ENCODE measurements at places on chromosomes 6 and 20. TPM values are rescaled to one million over a fixed set of nuclear protein-coding genes. Genes with fewer than 3 reads are reported as not detected.

SNX21 gene
- 2.6 TPM for total RNA-seq

PRPH2 gene
- not detected for total RNA-seq

- no peak overlapping the region for H3K4me3 ChIP-seq
- DNase-seq: no peak
- no peaks in the 10 kb centered on the region for H3K27me3 ChIP-seq
- no peaks in the 10 kb centered on the region for H3K36me3 ChIP-seq
- no peak overlapping the region for H3K27ac ChIP-seq
Observed at GRCh38 chr6:107418118-107418517, 41.2 kb downstream of the PDSS2 start.

- H3K27ac ChIP-seq: no peak overlapping the region
- DNase-seq: no peak
- no peaks in the 10 kb centered on the region for H3K27me3 ChIP-seq
- peaks cover 3% of the 10 kb centered on the region for H3K4me1 ChIP-seq
- H3K4me3 ChIP-seq: no peak overlapping the region
Observed at GRCh38 chr6:93418408-93419303, 703 bp downstream of the EPHA7 start.

GRCh38 chr6:170443151-170443662 lies 109.9 kb downstream of the PSMB1 start:
- H3K27me3 ChIP-seq: no peaks in the 10 kb centered on the region
- no peak for DNase-seq
- no peaks in the 10 kb centered on the region for H3K36me3 ChIP-seq
- peaks cover 2% of the 10 kb centered on the region for H3K4me1 ChIP-seq
- no peak overlapping the region for H3K4me3 ChIP-seq

GRCh38 chr6:154539593-154540269 lies 29.2 kb upstream of the CNKSR3 start:
- H3K4me3 ChIP-seq: no peak overlapping the region
- no peaks in the 10 kb centered on the region for H3K4me1 ChIP-seq
- H3K27me3 ChIP-seq: no peaks in the 10 kb centered on the region
- no peak overlapping the region for H3K27ac ChIP-seq
- no peak for DNase-seq

GRCh38 chr6:84897988-84898594 lies 133.7 kb upstream of the TBX18 start:
- H3K27me3 ChIP-seq: no peaks in the 10 kb centered on the region
- H3K4me1 ChIP-seq: no peaks in the 10 kb centered on the region
- no peak overlapping the region for H3K4me3 ChIP-seq

SESN1 gene
- total RNA-seq: 47.3 TPM

GRCh38 chr6:123777563-123777962 lies 26.1 kb upstream of the NKAIN2 start:
- no peak overlapping the region for H3K27ac ChIP-seq
- H3K27me3 ChIP-seq: no peaks in the 10 kb centered on the region
- no peak for DNase-seq
- no peaks in the 10 kb centered on the region for H3K4me1 ChIP-seq

- no peak overlapping the region for H3K4me3 ChIP-seq
- H3K27ac ChIP-seq: no peak overlapping the region
- peaks cover 29% of the 10 kb centered on the region for H3K36me3 ChIP-seq
- no peaks in the 10 kb centered on the region for H3K27me3 ChIP-seq
Observed at GRCh38 chr20:20513720-20514119, 145.8 kb downstream of the INSM1 start.

DNA sequence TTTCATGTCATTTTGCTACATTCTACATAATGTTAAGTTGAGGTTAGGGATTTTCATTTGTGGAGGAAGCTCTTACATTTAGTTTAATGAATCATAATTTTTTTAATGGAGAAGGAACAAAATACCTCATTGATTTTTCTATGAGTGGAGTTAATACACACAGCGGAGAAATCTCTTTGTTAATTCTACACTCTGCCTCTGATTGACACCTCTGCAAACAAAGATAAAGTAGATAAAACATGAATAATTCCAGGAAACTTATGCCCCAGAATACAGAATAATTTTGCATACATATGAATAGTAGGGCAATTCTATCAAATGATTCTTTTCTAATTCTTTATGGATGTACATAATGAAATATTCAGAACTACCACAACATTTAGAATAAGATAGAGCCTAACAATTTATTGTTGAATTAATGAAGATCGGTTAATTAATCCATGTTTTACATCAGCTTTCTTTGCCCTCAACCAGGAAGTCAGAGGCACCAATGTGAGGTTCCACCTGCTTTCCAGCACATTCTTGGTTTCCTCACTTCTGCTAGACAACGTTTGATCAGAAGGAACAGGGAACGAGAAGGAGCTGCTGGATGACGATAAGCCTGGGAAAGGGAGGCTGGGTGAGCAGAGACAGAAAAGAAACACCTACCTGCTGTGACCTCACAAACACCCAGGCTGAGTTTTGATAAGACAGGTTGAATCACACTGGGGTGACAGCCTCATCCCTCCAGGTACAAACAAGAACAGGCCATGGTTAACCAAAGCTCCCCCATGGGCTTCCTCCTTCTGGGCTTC lies 4.3 kb downstream of the OR2H1 start:
- no peak overlapping the region for H3K27ac ChIP-seq
- no peaks in the 10 kb centered on the region for H3K27me3 ChIP-seq
- H3K36me3 ChIP-seq: no peaks in the 10 kb centered on the region
- H3K4me3 ChIP-seq: no peak overlapping the region
- H3K4me1 ChIP-seq: no peaks in the 10 kb centered on the region

DNA sequence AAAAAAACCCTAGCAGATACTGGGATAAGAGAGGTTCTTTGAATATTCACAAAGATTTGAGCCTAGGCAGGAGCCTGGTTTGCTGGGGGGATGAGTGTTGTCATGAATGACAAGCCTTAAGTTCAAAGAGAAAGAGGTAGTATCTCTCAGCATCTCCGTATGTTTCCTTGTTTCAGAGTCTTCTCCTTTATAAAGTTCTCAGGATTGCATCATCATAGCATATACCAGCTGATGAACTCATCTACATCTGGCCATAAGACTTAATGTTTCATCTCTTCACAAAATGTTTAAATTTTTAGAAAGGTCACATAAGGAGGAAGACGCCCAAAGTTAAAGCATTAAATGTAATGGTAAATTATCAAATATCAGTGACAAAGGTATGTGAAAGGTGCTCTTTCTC lies 17.1 kb downstream of the DEFB114 start:
- H3K27me3 ChIP-seq: no peaks in the 10 kb centered on the region
- no peaks in the 10 kb centered on the region for H3K4me1 ChIP-seq
- no peaks in the 10 kb centered on the region for H3K36me3 ChIP-seq
- no peak overlapping the region for H3K4me3 ChIP-seq
- no peak overlapping the region for H3K27ac ChIP-seq

DNA sequence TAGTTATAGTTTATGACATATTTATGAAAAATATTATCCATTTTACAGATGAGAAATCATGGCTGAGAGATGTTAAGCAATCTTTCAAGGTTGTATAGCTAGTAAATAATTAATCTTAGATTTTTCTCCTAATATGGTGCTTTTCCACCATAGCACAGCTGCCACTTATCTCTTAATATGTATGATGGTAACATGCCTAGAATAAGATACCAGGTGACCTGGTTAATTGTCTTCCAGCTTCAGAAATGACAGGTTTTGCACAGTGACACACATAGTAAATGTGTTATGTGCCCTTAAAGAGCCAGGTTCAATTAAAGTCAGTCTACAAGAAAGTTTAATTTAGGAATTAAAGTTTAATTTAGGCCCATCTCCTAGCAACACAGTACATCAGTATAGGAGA lies 14.8 kb downstream of the TUBB2A start:
- no peaks in the 10 kb centered on the region for H3K4me1 ChIP-seq
- H3K27ac ChIP-seq: no peak overlapping the region
- DNase-seq: no peak
- peaks cover 1% of the 10 kb centered on the region for H3K36me3 ChIP-seq
- H3K4me3 ChIP-seq: no peak overlapping the region
- no peaks in the 10 kb centered on the region for H3K27me3 ChIP-seq

- DNase-seq: no peak
- no peak overlapping the region for H3K4me3 ChIP-seq
- H3K27me3 ChIP-seq: no peaks in the 10 kb centered on the region
- H3K4me1 ChIP-seq: no peaks in the 10 kb centered on the region
- H3K27ac ChIP-seq: no peak overlapping the region
Observed at GRCh38 chr6:110467566-110468140, 8.8 kb downstream of the SLC22A16 start.

NDUFAF5 gene
- 26.8 TPM for total RNA-seq

TRIM40 gene
- total RNA-seq: not detected

- H3K36me3 ChIP-seq: no peaks in the 10 kb centered on the region
- H3K27ac ChIP-seq: no peak overlapping the region
- H3K4me3 ChIP-seq: no peak overlapping the region
- H3K4me1 ChIP-seq: no peaks in the 10 kb centered on the region
- H3K27me3 ChIP-seq: no peaks in the 10 kb centered on the region
Observed at GRCh38 chr20:62766716-62767115, 29.6 kb upstream of the MRGBP start.

DNA sequence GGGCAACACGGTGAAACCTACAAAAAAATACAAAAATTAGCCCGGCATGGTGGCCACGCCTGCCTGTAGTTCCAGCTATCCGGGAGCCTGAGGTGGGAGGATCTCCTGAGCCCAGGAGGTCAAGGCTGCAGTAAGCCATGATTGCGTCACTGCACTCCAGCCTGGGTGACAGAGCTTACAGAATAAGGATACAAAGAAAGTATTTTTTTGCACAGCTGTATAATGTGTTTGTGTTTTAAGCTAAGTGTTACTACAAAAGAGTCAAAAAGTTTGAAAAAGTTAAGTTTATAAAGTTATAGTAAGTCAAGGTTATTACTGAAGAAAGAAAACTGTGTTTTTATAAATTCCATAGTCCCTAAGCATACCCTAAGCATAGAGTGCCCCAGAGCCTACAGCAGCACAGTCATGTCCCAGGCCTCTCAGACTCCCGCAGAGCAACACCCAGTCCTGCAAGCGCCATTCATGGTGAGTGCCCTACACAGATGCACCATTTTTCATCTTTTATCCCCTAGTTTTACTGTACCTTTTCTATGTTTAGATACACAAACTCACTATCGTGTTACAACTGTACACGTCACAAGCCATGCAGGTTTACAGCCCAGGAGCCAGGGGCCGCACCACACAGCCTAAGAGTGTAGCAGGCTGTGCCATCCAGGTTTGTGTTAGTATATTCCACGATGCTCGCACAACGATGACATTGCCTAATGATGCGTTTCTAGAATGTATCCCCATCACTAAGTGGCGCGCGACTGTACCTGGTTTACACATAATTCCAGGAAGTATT lies 22.4 kb downstream of the TAF4 start:
- no peak overlapping the region for H3K27ac ChIP-seq
- H3K36me3 ChIP-seq: no peaks in the 10 kb centered on the region
- H3K27me3 ChIP-seq: no peaks in the 10 kb centered on the region
- H3K4me3 ChIP-seq: no peak overlapping the region

RBM24 gene
- total RNA-seq: not detected

DNA sequence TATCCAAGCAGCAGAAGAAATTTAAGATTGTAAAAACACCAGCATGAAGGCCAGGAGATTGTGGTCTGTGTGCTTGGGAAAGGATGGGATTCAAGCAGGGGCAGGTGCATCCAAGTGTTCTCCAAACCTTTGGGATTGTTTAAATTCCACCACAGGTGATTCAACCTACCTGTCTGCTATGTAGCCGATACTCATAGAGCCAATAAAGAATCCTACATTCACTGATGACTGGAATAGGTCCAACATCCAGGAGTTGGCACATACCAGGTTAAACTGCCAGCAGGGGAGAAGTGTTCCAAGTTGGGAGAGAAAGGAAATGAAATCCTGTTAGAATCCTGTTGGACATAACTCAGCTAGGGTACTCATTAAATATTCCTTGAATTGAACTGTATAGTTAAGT lies 2.2 kb downstream of the SLC22A2 start:
- H3K4me1 ChIP-seq: no peaks in the 10 kb centered on the region
- no peaks in the 10 kb centered on the region for H3K27me3 ChIP-seq
- no peak overlapping the region for H3K4me3 ChIP-seq
- H3K36me3 ChIP-seq: no peaks in the 10 kb centered on the region

DNA sequence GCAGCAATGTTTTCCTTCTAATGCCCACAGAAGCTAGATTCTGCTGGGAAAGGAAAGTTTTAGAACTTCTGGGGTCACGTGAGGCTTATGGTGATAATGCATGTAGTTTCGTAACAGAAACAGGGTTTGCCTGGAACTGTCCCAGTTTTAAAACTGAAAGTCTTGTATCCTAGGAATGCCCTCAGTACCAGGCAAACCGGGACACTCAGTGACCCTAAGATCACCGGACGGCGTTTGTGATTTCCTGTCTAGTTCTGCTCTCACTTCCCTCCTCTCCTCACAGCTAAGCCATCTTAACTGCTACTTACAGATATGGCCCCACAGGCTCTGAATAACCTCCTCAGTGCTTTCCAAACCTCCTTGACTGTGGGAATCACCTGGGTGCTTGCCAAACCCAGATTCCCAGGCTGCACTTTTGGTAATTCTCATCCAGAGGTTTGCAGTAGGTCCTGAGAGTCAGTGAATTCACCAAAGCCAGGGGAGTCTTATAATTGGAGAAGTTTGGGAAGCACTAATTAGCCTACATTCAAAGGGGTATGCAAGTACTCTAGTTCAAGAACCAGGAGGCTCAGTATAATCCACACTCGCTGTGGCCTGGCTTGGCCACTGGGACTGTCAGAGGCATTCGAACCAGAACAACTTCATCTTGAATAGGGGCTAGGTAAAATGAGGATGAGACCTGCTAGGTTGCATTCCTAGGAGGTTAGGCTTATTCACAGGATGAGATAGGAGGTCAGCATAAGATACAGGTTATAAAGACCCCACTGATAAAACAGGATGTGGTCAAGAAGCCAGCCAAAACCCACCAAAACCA lies 231.6 kb upstream of the MYLIP start:
- H3K36me3 ChIP-seq: no peaks in the 10 kb centered on the region
- no peaks in the 10 kb centered on the region for H3K4me1 ChIP-seq
- no peaks in the 10 kb centered on the region for H3K27me3 ChIP-seq
- DNase-seq: no peak

DNA sequence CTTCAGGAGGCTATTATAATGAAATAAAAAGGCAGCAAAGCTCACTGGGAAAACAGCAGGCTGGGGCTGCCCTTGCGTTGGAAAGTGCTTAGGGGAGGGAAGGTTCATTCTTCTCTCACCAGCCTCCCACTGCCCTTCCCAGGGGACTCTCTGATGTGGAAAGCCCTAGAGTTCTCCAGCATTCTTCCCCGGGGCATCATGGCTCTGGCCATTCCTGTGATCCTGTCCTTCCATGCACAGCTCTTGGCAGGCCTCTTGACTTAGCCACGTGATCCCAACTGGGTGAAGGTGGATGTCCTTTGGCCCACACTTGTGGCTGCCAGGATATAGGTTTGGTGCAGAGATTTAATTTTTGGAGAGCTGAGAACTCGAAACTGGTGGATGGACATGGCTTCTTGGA lies 58.0 kb upstream of the ZNF831 start:
- no peak overlapping the region for H3K4me3 ChIP-seq
- no peaks in the 10 kb centered on the region for H3K27me3 ChIP-seq
- H3K4me1 ChIP-seq: peaks cover 12% of the 10 kb centered on the region
- no peak for DNase-seq
- H3K27ac ChIP-seq: no peak overlapping the region

- H3K4me1 ChIP-seq: peaks cover 28% of the 10 kb centered on the region
- H3K4me3 ChIP-seq: no peak overlapping the region
- H3K27me3 ChIP-seq: no peaks in the 10 kb centered on the region
Observed at GRCh38 chr6:118804091-118804490, 89.9 kb upstream of the ASF1A start.

GRCh38 chr6:167162591-167162990 lies 4.8 kb upstream of the GPR31 start:
- no peaks in the 10 kb centered on the region for H3K36me3 ChIP-seq
- no peaks in the 10 kb centered on the region for H3K27me3 ChIP-seq
- H3K4me1 ChIP-seq: no peaks in the 10 kb centered on the region

- no peaks in the 10 kb centered on the region for H3K36me3 ChIP-seq
- H3K27me3 ChIP-seq: peaks cover 9% of the 10 kb centered on the region
- H3K4me3 ChIP-seq: no peak overlapping the region
Observed at GRCh38 chr20:51097351-51098120, 74.6 kb upstream of the KCNG1 start.

Data from CD4-positive, alpha-beta memory T cell (primary cell).